ENCODE measurements at places on chromosomes 16 and 17. TPM values are rescaled to one million over a fixed set of nuclear protein-coding genes. Genes with fewer than 3 reads are reported as not detected.

- no peak for ATAC-seq
Observed at GRCh38 chr16:9092282-9092977, 986 bp downstream of the HAPSTR1 start.

DNA sequence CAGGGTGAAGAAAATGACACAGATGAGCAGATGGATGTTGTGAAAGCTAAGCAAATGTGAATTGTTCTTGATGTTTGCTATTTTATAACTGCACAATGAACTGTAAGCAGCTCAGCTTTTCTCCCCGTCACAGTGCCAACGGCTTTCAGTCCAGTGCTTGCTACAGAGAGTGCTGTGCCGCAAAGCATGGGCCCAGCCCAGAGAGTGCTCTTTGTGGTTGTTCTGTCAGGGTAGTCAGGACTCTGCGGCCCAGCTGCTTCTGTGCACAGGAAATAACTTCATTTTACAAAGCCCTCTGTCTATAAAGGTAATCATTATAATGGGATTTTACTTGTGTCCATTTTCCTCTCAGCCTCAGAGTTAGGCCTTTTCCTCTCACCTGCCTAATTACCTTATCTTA, 39.1 kb downstream of the CDRT15 start:
- ATAC-seq = peak; percentile 68

- ATAC-seq = no peak
Observed at GRCh38 chr17:11506635-11507034, 91.6 kb upstream of the DNAH9 start.

- peak; percentile 30 for ATAC-seq
Observed at GRCh38 chr16:29662729-29663015, 375 bp upstream of the SPN start.

DNA sequence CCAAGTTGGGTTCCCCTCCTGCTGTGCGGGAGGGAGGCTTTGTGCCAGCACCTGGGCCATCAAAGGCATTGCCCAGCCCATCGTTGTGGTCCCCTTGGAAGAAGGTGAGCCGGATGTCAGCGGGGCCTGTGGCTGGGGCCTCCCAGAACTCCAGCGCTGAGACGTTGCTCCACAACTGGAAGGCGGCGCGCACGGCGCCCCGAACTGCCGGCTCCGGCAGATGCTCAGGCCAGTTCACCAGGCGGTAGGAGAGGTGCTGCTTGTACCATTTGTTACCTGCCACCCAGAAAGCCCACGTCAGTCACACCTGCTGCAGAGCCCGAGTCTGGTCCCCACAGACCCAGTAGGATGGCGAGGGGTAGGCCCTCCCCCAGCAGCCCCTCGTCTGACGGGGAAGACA, 12.4 kb downstream of the C17orf50 start:
- no peak for ATAC-seq

GRCh38 chr16:79970551-79971236, 370.2 kb upstream of the MAF start:
- no peak for ATAC-seq

DNA sequence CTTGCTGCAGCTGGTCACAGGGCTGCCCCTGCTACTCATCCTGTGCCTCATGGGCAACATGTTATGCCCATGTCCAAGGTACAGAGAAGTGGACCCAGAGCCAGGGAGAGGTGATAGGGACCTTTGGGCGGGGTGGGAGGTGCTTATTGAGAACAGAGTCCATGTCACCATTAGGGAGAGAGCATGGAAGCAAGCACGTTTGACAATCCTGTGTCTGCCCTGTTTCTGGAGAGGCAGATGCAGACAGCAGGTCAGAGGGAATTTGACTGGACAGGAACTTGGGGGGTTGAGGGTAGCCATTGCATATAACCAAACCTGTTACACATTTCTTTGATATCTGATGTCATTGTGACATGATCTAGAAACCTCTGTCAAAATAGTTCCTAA, 14.3 kb upstream of the ARL4D start:
- no peak for ATAC-seq

Gene ATP2C2
- total RNA-seq = not detected

GRCh38 chr17:47636273-47637030, 13.3 kb upstream of the KPNB1 start:
- ATAC-seq = no peak

GRCh38 chr17:78784352-78784751, 2.3 kb upstream of the CYTH1 start:
- ATAC-seq = no peak

DNA sequence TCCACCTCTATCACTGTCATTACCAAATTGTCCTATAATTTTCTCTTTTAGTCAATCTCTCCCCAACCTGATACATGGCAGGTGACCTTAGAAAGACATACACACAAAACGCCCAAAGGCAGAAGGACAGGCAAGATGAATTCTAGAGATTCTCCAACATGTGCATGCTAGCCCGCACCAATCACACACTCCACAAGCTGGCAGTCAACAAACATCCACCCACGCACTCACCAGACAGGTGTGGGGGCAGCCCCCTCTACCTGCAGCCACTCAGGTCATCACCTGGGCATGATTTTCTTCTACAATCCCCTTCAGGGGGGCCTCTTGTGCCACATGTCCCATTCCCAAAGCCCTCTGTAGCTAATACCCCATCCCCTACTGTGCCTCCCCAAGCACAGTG, 9.5 kb downstream of the MPP2 start:
- ATAC-seq = no peak

Gene SHBG
- total RNA-seq = 0.71 TPM

Gene ERN2
- not detected for total RNA-seq

DNA sequence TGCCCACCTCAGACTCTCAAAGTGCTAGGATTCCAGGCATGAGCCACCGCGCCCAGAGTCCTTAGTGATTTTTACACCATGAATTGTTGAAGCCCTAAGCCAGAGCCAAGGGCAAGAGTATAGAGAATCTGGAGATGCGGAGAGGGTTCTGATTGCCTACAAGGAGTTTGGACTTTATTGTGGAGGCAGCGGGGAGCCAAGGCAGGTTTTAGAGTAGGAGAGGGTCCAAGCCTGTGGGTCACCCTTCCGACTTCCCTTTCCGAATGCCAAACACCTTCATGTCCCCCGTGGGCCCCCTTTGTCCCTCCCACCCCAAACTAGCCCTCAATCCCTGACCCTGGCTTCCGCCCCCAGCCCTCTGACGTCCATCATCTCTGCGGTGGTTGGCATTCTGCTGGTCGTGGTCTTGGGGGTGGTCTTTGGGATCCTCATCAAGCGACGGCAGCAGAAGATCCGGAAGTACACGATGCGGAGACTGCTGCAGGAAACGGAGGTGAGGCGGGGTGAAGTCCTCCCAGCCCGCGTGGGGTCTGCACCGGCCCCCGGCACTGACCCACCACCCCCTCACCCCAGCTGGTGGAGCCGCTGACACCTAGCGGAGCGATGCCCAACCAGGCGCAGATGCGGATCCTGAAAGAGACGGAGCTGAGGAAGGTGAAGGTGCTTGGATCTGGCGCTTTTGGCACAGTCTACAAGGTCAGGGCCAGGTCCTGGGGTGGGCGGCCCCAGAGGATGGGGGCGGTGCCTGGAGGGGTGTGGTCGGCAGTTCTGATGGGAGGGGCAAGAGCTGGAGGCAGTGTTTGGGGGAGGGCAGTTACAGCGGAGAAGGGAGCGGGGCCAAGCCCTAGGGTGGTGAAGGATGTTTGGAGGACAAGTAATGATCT, 7.1 kb downstream of the MIEN1 start:
- ATAC-seq = peak; percentile 26

DNA sequence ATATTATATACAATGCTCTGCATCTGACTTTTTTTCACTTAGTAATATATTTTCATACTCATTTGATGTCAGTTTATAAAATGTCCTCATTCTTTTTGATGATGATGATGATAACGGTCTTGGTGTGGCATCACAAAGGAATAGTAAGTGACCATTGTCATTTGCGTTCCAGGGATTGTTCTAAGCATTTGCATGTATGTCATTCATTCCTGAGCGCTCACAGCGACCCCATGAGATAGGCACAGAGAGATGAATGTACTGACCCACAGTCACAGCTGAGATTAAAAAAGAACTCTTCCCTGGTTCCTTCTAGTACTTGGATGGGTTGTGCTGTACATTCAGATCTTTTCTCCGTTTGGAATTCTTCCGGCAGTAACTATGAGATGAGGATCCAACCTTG, 21.2 kb upstream of the MSI2 start:
- ATAC-seq = no peak

GRCh38 chr17:8820311-8821010, 21.3 kb upstream of the MFSD6L start:
- no peak for ATAC-seq

- ATAC-seq = no peak
Observed at GRCh38 chr17:70144260-70144846, 25.0 kb upstream of the KCNJ2 start.

DNA sequence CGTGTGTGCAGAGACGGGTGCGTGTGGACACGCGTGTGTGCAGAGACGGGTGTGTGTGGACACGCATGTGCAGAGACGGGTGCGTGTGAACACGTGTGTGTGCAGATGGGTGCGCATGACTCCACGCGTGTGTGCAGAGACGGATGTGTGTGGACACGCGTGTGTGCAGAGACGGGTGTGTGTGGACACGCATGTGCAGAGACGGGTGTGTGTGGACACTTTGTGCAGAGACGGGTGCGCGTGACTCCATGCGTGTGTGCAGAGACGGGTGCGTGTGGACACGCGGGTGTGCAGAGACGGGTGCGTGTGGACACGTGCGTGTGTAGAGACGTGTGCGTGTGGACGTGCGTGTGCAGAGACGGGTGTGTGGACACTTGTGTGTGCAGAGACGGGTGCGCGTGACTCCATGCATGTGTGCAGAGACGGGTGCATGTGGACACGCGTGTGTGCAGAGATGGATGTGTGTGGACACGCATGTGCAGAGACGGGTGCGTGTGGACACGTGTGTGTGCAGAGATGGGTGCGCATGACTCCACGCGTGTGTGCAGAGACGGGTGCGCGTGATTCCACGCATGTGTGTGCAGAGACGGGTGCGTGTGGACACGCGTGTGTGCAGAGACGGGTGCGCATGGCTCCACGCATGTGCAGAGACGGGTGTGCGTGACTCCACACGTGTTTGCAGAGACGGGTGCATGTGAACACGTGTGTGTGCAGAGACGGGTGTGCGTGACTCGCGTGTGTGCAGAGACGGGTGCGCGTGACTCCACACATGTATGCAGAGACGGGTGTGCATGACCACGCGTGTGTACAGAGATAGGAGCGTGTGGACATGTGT, 1.6 kb upstream of the CD7 start:
- no peak for ATAC-seq

GRCh38 chr17:78970834-78971755, 8.6 kb downstream of the LGALS3BP start:
- peak; percentile 74 for ATAC-seq

Gene KRTAP1-5
- total RNA-seq = not detected

DNA sequence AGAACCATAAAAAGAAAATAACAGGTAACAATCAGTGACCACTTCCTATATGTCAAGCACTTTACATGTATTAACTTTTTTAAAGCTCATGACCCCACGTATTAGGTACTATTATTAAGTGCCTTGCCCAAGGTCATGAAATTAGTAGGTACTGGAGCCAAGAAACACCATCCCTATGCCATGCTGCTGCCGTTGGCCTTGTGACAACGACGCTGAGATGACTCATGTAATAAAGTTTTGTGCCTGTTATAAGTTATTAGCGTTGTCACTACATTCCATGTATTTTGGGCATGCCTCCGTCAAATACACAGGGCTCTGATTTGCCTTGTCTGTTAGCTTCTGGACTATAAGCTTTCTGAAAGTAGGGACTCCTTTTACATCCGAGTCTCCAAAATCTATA, 1.4 kb downstream of the BBS2 start:
- ATAC-seq = no peak

- ATAC-seq = no peak
Observed at GRCh38 chr16:27980919-27981700, 82.4 kb downstream of the GSG1L start.

Gene CCDC92B
- total RNA-seq = not detected

Gene PFAS
- 53.9 TPM for total RNA-seq

DNA sequence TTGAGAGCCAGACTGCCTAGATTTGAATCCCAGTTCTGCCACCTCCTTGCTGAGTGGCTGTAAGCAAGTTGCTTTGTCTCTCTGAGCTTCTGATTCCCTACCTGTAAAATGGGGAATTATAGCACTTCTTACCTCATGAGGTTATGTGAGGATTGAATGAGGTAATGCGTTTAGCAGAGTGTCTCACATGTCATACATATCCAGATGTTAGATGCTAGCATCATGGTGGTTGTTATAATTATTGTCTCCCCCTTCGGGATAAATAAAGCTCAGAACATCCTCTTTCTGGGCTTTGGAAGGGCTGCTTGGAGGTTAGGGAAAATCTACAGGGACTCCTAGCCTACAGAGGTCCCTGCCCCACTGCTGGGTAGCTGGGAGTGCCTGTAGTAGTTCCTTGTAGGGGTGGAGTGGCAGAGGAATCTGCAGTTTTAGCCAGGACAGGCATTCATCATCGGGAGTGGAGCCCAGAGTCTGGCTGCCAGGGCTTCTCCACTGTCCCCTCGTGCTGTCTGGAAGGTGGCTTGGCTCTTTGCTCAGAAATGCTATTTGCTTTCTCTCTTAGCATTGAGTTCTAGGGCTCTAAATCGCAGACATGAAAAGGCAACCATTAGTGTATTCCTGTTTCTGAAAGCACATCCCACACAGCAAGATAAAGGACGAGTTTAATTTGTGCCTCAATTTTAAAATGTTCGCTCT, 137.9 kb upstream of the CACNG3 start:
- no peak for ATAC-seq

Gene CCDC78
- total RNA-seq = 4.3 TPM

- ATAC-seq = no peak
Observed at GRCh38 chr16:17793354-17793753, 322.6 kb upstream of the XYLT1 start.

GRCh38 chr16:56664506-56664905, 3.4 kb downstream of the MT1G start:
- no peak for ATAC-seq

DNA sequence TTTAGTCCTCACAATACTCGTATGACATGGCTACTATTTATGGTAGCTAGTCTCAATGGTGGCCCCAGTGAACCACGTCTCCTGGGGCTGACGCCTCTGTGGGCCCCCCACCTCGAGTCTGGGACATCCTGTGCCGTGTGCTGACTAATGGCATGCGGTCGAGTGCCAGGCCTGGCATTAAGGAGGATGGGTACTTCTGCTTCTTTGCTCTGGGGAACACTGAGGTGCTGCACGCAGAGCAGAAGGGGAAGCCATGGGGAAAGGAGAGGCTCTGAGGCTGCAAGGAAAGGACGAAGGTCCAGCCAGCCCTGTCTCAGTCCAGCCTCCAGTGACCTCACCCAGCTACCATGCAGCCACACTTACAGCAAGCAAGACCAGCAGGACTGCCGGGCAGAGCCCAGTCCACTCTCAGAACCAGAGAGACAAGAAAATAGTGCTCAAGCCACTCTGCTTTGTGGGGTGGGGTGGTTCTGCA, 5.7 kb upstream of the MPRIP start:
- ATAC-seq = no peak

GRCh38 chr16:1794221-1794871, 841 bp upstream of the IGFALS start:
- no peak for ATAC-seq

Gene SLFN14
- 0.08 TPM for total RNA-seq

Measured in activated T-helper 17 cell treated with anti-CD3 and anti-CD28 coated beads, Interleukin-2, amount 50 U/mL, for 72 hours (primary cell).